ENCODE measurements at places on chromosomes 6 and 20. TPM values are rescaled to one million over a fixed set of nuclear protein-coding genes. Genes with fewer than 3 reads are reported as not detected.

DNA sequence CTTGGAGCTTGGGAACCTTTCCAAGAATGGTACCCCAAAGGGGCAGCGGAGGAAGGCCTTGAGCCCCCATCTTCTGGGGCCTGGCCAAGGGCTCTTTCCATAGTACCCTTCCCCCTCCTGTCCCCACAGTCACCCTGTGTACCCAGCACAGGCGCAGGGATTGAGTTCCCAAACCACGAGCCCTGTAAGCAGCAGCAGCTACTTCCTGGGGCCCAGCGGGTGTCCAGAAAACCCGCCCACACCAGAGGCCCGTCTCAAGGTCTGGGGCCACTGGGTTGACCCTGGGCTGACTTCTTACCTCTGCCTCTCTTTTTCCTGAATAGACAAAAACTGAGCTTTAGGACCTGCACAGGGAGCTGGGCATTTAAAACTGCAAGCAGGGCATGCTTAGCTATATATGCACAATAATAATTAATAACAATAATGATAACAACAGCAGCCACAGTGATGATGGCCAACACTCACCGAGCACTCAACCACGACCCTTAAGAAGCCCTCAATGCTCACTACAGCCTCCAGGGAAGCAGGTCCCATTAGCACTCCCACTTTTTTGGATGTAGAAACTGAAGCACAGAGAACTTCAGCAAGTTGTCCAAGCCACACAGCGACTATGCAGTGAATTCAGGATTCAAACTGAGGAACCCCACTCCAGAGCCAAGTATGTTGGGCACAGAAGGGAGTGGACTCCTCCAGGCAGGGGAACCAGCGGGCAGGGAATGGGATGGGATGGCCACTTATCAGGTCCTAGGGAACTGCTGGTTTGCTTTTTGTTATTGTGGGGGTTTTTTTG, 14.5 kb downstream of the NOL4L start:
- DNase-seq, result no peak

DNA sequence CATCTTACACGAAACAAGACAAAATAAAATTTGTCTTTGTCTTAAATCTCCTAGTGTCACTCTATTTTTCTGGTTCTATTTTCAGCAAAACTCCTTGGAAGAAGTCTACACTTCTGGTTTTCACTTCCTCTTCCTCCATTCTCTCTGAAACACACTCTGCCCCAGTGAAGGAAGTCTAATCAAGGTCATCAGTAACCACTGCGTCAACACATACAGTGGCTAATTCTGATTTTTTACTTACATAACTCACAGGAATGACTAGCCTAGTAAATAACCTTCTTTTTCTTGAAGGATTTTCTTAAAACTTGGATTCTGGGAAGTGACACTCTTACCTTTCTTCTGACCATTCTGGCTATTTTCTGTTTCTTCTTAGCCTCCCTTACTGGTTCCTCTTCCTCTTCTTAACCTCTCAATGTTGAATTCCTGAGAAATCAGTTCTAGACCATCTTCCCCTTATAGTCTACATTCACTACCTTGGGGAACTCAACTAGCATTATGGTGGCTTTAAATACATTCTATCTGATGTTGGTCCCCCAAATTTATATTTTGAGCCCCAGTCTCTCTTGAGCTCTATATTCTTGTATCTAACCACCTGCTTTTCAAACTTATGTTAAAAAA, 37.5 kb downstream of the AIG1 start:
- no peak for DNase-seq

- peak; percentile 74 for DNase-seq
These were observed 24.1 kb downstream of the ATXN1 start for GRCh38 chr6:16736856-16737775.

- DNase-seq, result no peak
These were observed 49.3 kb downstream of the SIRPA start for GRCh38 chr20:1944345-1945091.

DNA sequence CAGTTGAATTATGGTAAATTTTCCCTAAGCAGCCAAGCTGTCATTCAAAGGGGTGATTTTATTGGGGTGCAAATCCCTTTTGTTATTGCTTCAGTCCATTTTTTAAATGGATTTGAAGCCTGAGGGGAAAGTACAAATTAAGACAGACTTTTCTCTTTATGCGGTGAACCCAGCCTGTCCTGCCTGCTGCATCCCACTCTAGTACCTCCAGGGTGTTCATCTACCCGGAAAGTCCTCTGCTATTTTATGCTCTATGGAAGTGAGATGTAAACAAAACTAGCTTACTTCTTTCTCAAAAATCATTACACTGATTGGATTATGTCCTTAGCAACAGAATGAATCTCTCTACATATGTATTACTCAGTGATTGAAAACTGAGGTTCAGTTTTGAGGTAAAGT, 1088.9 kb upstream of the CITED2 start:
- no peak for DNase-seq

DNA sequence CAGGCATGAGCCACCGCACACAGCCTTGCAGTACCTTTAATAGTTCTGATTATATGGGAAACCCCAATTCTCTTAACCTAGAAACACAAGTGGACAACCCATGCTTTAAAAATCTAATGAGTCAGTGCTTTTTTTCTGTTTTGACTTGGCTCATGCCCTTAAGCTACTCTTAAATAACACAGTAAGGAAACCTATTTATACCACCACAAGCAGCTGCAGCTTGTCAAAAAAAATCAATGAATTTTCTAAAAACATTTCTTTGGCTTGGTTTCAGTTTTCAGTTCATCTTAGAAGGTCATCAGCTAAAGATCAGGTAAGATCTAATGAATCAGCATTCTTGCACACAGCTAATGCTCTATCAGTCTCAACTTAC, 124.1 kb upstream of the DST start:
- peak; percentile 90 for DNase-seq

DNA sequence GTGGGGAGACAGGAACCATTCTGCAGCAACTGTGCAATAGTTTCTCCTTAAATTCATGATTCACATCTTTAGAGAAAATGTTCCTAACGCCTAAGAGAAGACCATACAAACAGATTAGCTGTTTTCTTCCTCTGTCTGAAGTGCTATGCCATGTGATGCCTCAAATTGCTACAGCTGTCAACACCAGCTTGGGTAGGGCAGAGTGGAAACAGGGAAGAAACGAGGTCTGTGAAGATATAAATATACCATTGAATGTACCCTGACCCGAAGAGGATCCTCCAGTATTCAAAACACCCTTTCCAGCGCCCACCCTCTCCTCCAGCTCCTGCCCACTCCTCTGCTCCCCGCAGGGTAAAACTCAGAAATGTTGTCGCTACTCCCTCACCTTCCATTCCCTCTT, 40.3 kb upstream of the PRND start:
- no peak for DNase-seq

- peak; percentile 77 for DNase-seq
These were observed 347.5 kb downstream of the PRL start for GRCh38 chr6:21949211-21949801.

- peak; percentile 33 for DNase-seq
These were observed 139.1 kb downstream of the KIF16B start for GRCh38 chr20:16434062-16434664.

DNA sequence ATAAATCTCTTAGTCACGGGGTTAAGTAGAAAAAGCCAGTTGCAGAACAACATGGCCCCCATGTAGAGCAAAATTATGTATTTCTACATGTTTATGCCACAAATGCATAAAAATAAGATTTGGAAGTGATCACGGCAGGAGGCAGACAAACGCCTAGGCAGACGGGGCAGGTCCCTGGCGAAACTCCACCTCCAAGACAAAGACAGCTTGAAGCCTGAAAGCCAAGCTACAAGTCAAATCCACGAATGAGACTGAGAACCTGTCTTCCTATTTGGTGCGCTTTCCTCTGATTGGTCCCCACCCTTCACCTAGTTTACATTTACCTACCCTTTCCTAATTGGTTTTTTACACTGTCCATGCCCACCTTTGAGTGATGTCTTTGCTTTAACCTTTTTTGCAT, 28.7 kb upstream of the AHCY start:
- no peak for DNase-seq

GRCh38 chr6:15372932-15373331, 127.1 kb downstream of the JARID2 start:
- DNase-seq, result no peak

DNA sequence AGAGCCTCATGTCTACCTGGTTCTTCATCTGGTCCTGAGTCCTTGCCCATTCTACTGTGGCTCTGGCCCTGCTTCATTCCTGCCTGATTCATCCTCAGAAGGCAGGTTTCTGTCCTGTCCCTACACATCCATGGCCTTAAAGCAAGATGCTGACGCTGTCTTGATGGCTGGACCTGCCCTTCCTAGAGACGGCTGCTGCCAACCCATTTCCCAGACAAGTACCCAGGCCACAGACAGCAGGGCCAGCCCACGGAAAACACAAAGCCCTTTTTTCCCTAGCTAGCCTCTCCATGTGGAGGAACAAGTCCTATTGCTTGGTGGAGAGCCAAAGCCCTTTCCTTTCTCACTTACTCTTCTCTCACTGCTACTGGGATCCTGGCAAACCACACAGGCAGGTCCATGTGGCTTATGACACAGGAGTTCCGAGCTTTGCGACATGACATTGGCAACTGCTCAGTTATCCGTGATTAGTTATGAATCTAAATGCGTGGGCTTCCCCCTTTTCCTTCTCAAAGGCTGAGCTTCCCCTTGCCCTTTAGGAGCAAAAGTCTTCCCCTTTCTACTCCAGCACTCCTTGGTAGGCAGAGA, 72.9 kb downstream of the SLC22A3 start:
- DNase-seq, result no peak

- no peak for DNase-seq
These were observed 12.1 kb downstream of the SCAND1 start for GRCh38 chr20:35942243-35942642.

DNA sequence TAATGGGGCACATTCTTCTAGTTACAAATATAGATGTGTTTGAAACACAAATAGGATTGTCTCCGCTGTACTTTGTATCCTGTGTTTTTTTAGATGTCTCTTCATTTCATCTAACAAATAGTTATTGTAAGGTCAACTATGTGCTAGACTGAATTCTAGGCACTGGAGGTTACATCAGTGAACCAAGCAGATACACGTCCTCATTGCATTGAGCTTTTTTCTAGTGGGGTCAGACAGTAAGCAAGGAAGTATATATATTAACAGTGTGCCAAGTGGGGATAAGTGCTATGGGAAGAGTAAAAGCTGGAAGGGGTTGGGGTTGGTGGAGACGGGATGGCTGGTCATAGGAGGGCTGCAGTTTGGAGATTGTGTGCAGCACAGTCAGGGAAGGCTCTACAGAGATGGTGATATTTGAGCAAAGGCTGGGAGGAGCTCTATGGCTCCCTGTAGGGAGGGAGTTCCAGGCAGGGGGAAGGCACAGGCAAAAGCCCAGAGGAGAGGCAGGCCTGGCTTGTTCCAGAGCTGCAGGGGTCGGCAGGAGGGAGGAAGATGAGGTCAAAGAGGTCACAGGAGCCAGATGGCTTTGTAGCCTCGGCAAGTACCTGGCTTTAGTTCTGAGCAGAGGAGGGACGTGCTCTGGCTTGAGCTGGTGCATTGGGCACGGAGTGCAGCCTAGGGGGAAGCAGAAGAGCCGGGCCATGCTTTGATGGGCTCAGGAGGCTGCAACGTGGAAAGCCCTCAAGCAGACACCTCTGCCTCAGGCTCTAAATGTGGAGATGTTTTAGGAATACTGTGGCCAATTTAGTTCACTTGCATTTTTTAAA, 152.3 kb downstream of the ZDHHC14 start:
- DNase-seq, result no peak

DNA sequence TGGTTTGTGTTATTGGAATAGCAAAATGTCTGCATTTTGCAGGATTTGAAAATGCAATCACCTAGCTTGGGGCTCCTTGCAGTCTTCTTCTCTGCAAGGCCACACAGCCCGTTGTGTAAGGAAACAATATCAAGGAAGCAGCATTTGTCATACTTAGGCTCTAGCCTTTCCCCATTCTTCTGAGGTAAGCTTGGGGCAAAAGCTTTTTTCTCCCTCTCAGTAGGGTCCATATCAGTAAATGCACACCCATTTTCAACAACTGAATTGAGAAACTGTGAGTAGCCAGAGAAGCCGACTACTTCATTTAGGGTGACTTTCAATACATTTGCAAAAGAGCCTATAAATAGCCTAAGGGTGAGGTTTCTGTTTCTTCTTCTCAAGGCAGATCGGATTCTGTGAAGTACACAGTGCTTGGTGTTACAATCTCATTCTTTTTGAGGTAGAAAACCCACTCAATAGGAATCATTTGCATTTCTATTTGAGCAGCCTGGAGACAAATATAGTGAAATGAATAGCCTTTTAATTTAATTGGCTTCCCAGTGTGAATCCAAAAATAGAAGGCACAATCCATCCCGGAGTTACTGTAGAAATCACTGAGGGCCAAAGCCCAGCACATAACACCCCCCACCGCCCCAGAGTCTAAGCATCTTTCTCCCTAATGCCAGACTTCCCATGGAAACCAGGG, 61.8 kb downstream of the BTBD3 start:
- DNase-seq, result no peak

GRCh38 chr20:60136645-60137401, 178.6 kb downstream of the CDH26 start:
- no peak for DNase-seq

DNA sequence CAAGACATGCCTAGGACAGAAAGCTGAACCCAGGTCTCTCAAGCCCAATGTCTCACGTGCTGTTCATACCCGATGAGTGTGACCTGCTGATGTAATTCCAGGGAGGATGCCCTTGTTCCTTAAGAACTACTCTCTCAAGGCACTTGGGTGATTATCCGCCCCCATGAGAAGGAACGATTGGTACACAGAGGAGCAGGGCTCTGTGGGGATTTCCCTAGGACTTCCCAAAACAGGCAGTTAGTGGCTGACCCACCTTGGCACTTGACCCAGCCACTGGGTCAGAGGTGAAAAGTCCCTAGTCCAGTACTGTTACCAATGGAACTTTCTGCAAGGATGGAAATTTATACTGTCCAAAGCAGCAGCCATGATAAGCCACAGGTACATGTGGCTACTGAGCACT, 9.2 kb upstream of the BPIFB6 start:
- no peak for DNase-seq

- DNase-seq, result no peak
These were observed 26.8 kb downstream of the TUBB2B start for GRCh38 chr6:3200682-3201081.

GRCh38 chr6:39577446-39578165, 147.6 kb downstream of the KIF6 start:
- no peak for DNase-seq

- DNase-seq, result no peak
These were observed 520.6 kb downstream of the HDGFL1 start for GRCh38 chr6:23089981-23090380.

DNA sequence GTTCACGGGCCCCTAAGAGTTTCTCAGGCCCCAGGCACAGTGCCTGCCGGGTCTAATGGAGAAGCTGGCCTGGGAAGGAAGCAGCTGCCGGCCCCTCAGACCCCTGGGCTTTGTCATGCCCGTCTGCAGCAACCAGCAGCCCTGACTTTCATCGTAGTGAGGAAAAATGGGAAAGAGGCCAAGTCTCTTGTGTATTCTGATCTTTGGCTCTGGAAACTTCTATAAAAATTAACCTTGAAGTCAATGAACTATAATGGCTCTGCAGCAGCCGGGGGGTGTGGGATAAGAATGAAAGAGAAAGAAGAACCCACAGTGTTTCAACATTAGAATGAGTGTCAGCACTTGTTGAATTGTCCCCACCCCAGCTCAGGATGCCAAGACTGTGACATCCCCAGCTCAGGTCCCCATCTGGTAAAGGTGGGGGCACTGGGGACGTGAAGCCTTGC, 12.9 kb downstream of the TGM2 start:
- peak; percentile 96 for DNase-seq

Gene ERVFRD-1
- not detected for total RNA-seq

Gene ATAT1
- total RNA-seq, result 7.8 TPM

Gene PDYN
- not detected for total RNA-seq

Gene DDO
- total RNA-seq, result 7.3 TPM

Gene PACRG
- total RNA-seq, result not detected

Gene PAK5
- total RNA-seq, result not detected

Gene KCNK5
- 2.3 TPM for total RNA-seq

Gene CLIC5
- total RNA-seq, result 3.5 TPM

Gene CEP162
- total RNA-seq, result 20.2 TPM

Gene TGM3
- not detected for total RNA-seq

Gene CFAP206
- total RNA-seq, result 0.17 TPM
